C1 segment of cervical spinal cord (tissue), 14 donors: ENCODE measurements at places on chromosomes 7 and 10.

DNA sequence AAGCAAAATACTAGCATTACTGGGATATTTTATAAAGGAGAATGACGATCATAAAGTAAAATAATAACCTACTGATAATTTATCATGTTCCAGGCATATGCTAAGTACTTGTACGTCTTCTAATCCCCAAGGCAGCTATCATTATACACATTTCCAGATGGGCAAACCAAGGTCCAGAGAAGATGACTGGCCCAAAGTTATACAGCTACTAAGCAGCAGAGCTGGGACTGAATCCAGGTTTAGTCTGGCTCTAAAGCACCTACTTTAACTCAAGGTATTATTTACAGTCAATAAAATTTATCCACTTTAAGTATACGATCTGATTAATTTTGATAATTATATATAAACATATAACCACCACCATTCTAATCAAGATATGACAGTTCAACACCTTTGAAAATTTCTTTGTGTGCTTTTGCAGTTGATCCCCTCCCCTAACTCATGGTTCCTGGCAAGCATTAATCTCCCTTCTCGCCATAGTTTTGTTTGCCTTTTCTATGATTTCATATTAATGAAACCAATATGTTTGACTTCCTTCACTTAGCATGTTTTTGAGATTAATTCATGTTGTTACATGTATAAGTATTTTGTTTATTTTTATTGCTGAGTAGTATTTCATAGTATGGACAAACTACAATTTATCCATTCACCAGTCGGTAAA, 126.7 kb downstream of the CPEB3 start:
- no peak for DNase-seq

GRCh38 chr7:19009936-19010280, 107.5 kb downstream of the TWIST1 start:
- DNase-seq = no peak

DNA sequence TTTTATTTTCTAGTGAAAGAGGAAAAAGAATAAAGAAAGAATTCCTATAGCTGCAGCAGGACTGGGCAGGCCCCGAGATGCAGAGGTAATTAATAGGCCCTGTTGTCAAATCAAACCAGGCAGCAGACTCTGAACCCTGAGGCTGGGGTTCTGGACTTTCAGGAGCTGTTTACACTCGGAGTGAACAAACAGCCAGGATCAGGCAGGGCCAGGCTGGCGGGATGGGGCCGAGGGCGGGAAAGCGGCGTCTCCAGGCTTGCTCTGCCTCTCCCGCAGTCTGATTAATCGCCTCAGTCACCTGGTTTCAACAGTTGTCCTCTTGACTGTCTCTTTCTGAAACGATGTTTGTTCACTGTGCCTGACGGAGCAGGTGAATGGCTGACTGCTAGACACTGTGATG, 675.4 kb upstream of the FOXK1 start:
- no peak for DNase-seq

- DNase-seq = no peak
These were observed 11.8 kb downstream of the ZAN start for GRCh38 chr7:100745184-100745583.

DNA sequence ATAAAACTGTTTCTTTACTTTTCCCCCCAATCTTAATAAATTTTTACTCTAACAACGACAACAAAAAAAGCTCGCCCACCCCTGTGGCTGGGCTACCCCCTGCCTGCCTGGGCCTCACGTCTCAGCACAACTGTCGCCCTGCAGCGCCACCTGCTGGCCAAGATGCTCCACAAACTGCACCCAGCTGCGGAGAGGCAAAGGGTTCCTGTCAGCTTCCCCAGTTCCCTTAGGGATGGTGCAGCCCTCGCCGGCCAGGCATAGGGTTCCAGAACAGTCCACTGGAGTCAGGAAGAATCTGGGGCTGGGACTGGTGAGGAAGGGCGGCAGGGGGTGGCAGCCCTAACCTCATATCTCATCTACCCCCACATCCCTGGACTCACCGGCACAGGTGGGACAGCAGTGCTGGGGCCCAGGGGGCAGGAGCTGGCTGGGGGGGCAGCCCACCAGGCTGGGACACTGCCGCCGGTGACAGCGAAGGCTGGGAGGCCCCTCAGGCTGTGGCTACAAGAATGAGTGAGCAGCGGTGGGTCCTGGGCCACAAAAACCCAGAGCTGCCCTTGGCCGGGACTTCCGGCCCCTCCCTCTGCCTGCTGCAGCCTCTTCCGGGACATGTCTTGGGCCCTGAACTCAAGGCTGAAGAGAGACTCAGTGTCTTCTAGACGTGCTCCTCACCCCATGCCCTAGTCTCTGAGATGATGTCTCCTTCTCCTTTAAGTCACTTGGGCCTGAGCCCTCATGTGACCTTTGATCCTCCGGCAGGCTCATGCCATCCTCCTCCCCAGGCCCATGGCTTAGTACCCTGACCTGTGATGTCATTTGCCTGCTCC, 21.2 kb downstream of the ATP6V1F start:
- DNase-seq = peak; percentile 30

DNA sequence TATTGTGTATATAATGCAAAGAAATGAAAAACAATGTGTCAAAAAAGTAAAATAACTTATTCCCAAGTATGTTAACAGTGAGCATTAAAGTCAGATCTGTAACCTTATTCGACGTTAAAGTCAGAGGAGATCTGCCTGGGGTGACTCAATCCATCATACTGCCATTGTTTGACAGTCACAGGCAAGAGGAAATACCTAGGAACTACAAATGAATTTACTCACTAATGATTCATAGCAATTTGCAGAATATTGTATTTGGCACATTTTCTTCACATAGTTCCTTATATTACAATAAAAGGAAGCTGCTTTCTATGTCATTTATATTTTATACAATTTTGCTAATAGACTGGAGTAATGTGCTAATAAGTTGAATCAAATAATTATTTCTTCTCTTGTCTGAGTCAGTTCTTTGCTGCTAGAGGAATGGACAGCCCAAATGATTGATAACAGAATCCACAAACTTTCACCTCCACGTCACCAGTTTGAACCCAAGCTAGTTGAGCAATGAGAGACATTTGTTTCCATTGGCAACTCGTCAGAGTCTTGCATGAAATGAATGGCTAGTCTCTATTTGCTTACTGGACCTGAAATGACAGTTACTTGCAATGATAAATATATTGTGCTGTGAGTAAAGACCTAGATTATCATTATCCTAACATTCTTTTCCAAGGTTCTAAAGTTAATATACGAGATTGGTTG, 48.5 kb upstream of the TMEM106B start:
- no peak for DNase-seq

- no peak for DNase-seq
These were observed 73.1 kb downstream of the TEX36 start for GRCh38 chr10:125609859-125610258.

GRCh38 chr7:155164316-155164715, 94.2 kb downstream of the HTR5A start:
- no peak for DNase-seq

DNA sequence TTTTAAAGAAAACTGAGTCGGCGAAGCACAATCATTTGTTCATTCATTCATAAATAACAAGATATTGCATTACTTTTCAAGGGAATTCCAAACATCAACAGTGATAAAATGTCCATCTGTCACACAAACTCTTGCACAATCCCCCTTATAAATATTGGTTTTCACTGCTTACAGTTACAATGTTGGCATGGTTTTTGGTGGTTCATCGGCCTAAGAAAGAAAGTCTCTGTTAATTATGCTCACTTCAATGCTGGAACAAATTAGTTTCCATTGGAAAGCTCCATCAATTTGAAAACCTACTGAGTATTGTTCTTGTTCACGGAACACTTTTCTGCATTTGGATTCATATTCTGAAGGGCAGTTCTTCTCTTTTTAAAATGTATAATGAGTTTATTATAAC, 188.5 kb downstream of the JAZF1 start:
- DNase-seq = no peak

DNA sequence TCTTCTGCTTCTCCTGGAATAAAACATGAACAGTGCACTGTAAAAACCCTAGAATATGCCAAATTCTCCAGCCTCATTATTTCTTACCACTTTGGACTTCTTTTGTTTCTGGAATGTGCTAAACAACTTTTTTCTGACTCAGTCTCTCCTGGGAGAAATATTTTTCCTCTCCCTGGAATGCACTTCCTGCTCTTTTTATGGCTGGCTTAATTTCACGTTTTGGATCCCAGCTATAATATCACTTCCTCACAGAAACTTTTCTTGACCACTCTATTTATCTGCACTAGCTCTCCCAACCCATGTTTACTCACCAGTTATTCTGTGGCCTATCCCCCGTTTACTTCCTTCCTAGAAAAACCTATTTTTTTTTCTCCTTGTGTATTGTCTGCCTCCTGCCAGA, 26.7 kb downstream of the ABCB5 start:
- DNase-seq = no peak

- DNase-seq = no peak
These were observed 33.7 kb upstream of the NAMPT start for GRCh38 chr7:106318482-106318881.

- DNase-seq = no peak
These were observed 180.3 kb upstream of the GRB10 start for GRCh38 chr7:50962962-50963374.

DNA sequence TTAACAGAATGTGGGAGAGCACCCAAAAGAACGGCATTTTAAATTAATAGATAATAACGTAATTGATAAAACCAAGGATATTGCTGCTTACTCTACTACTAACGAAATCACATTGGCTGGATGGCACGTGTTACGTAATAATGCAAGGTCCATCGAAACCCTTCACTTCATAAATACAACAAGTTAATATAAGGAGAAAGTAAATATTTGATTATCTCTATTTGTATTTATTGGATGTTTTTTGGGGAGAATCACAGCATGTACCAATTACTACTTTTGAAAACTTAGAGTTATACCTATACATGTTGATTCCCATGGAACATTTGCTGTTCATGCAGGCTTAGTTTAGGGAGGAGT, 1.6 kb downstream of the PRKG1 start:
- DNase-seq = no peak

DNA sequence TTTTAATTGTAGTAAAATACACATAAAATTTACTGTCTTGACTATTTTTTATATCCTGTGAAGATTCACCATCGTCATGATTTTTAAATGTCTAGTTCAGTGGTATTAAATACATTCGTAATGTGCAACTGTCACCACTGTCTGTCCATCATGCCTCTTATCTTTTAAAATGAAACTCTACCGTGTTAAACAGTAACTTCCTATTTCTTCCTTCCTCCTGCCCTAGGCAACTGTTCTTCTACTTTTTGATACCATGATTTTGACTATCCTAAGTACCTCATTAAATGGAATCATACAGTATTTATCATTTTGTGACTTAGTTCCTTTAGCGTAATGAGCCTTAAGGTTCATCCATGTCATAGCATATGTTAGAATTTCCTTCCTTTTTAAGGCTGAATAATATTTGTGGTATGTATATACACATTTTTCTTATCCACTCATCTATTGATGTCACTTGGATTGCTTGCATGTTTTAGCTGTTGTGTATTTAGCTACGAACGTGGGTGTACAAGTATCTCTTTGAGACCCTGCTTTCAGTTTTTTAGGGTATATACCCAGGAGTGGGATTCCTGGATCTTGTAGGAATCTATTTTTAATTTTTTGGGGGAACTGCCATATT, 13.5 kb downstream of the SLK start:
- DNase-seq = no peak

DNA sequence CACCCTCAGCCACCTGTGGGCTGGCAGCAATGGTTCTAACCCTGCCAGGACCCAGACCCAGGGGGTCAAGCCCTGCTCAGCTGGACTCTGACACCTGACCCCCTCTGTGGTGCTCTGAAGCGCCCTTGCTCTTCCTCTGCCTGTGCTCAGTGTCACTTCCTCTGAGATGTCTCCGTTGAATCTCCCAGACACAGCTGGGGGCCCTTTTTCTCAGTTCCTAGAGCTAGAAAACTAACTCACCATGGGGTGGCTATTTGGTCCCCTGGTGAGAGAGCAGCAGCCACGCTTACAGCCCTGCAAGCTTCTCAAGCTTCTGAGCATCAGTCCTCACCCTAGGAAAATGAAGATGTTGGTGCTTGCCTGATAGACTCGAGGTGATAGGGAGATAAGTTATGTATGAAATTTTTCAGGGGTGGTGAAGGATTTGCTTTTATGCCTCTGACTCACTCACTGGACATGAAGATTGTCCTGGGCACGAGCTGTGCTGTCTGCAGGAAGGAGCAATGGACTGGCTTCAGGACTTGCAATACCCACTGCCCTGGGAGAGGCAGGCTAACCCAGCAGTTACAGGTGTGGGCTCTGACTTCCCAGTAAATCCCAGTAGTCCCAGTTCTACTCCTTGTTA, 29.6 kb downstream of the COL13A1 start:
- DNase-seq = no peak

GRCh38 chr10:110783509-110784107, 88.1 kb upstream of the PDCD4 start:
- no peak for DNase-seq

GRCh38 chr10:29102233-29102632, 186.6 kb upstream of the LYZL1 start:
- DNase-seq = no peak
